EH (cell line): ENCODE measurements at places on chromosomes 1 and 21.

DNA sequence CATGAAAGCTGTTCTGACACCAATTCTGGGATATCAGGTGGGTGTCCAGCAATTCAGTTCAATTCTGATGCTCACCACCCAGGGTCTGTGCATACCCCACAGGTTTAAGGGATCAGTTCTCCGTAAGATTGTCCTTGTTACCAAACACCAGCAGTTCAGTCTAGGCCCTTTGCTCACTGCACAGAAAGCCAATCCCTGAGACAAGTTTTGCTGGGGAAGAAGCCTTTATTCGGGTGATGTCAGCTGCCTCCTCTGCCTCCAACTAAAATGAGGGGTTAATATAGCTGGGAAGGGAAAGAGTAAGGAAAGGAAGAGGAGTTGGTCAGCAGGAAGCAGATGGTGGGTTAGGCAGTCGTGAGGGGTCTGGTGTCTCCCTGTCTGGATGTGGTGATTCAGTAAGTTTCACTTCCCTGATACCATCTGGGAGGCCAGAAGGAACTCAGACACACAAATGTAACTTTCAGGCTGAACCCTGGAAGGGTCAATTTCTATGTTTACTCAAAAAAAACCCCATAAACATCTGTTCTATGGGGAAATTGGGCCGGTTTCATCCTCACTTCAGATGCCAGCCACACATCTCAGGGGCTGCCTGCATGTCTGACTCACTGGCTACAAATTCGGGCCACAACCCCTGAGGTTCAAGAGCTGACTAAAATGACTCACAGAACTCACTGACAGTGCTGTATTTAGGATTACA lies 83.3 kb upstream of the PGBD5 start:
- DNase-seq, result peak; percentile 83

GRCh38 chr1:63198871-63199394 lies 123.4 kb upstream of the FOXD3 start:
- DNase-seq, result no peak

DNA sequence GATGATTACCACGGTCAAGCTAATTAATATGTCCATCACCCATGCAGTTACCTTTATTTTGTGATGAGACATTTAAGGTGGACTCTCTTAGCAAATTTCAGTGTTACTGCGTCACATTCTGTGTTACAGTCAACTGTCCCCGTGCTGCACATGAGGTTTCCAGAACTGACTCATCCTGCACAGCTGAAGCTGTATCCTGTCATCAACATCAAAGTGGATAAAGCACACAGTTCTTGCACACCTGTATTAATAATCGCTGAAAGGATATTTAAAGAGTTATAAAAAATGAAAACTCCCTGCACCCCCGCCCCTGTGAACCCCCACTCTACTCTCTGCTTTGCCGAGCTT lies 3.4 kb upstream of the KRTAP10-5 start:
- no peak for DNase-seq

DNA sequence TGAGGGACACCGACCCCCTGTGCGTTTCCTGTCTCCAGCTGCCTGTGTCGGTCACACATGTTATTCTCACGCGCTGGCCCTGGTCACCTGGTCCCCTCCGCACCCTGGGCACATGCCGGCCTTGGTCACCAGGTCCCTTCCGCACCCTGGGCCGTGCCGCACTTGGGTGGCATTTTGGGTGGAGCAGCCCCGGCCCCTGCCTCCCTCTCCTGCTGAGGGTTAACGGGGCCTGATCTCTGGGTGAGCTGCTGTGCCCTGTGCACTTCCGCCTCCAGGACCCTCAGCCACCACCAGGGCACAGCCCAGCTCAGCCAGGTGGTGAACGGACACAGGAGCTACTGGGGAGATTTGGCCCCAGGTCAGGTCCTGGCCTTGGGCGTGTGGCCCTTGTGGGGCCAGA lies 26.6 kb downstream of the RRP1 start:
- no peak for DNase-seq

- no peak for DNase-seq
These were observed 6.7 kb downstream of the OR2T11 start for GRCh38 chr1:248627971-248628844.

DNA sequence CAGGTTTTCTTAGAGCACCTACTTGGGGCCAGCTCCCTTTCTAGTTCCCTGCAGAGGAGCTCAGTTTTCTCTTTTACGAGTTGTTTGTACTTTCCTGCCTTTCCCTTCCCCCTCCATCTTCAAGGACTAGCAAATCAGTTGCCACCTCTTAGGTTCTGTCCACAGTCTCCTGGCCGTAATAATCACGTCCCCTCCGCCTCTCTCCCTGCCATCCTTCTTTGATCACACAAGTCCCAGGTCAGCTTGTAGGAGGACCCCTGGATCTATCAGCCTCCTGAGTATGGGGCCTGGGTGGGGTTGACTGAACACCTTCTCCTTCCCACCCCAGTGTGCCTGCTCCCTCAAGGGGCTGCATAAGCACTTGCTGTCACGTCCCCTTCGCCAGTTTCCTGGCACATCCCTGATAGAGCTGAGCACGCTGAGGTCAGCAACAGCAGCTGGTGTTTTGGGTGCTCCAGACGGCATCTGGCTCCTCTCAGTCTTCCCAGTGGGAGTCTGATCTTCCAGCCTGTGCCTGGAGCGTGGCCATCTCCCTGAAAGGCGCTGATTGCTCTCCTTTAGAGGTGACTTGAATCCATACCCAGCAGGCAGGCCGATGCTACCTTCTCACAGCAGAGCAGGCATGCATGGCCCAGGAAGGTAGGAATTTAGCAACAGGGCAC lies 216.1 kb upstream of the TMEM51 start:
- no peak for DNase-seq

GRCh38 chr1:227883641-227884301 lies 64.0 kb downstream of the WNT9A start:
- no peak for DNase-seq

- no peak for DNase-seq
These were observed 21.2 kb downstream of the MACO1 start for GRCh38 chr1:25451908-25452307.

GRCh38 chr1:226937940-226938725 lies 2.0 kb upstream of the COQ8A start:
- DNase-seq, result no peak

DNA sequence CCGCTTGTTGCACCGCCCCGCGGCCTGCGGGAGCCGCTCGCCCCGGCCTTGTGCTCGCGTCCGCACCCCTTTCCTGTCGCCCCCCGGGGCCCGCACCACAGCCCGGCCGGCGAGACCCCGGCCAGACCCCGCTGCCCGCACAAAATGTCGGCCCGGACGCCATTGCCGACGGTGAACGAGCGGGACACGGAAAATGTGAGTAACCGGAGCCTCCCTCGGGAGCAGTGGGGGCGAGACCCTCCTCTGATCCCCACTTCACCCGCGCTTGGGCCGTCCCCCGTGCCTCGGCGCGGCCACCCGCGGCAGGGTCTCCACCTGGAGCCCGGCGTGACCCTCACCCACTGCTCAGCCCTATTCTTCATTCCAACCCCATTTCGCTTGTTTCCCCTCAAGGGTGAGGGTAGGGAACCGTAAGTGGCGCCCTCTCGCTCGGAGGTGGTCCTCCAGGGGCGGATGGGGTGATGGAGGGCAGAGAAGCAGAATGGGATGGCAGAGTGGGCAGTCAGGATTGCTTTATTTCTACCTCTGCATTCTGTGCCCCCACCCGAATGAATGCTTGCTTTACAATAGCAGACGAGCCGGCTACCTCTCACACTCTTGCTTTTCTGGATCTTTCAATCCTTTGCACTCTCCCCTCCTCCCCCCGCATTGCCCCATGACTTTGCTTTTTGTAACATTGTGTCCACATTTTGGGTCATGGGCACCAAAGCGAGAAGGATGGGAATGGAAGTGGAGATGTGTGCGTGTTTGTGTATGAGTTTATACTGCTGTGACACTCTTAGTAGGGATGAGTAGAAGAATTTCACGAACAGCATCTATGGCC lies 954 bp downstream of the MARK1 start:
- DNase-seq, result no peak

- peak; percentile 14 for DNase-seq
These were observed 605.7 kb downstream of the MATN1 start for GRCh38 chr1:30117685-30118084.

GRCh38 chr1:31476891-31477846 lies 64.2 kb downstream of the SERINC2 start:
- DNase-seq, result peak; percentile 48

DNA sequence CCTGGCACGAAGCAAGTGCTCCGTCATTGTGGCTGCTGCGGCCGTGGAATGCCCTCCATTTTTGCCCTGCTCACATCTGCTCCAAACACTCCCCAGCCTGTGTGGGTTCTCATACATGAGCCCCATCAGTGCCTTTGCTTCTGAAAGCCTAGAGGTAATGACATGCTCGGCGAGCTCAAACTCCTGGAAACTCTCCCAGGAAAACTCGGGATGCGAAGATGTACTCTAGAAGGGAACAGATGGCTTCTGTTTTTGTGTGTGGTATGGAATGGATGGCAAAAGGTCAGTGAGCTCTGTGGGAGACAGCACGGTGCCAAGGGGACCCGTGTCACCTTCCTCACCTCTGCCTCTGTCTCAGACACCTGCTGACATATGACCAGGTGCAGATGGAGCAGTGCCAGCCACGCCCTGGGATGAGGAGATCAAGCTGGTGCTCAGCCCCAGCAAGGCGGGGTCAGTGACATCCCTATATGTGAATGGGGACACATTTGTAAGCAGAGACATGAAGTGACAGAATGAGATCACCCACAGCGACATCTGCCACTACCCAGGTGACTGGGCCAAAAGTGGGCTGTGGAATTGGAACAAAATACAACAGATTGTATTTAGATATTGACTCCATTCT lies 84.1 kb upstream of the COX20 start:
- DNase-seq, result no peak

GRCh38 chr1:155305881-155306391 lies 2.7 kb upstream of the FDPS start:
- peak; percentile 73 for DNase-seq

DNA sequence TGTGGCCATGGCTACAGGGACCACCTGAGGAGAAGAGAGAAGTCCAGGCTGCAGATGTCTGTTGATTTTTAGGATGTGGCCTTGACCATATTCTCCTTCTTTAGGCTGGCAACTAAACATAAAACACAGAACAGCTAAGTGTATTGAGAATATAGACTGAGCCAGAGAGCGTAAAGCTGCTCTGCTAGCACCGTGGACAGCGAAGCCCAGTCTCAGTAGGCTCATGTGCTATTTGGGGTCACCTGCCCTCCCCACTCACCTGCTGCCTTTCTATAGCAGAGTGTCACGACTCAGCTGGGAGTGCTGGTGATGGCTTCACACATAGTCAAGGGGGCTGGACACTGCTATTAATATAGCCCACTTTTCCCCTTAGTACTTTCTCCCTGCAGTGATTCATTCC lies 278.5 kb downstream of the KCNH1 start:
- DNase-seq, result no peak

DNA sequence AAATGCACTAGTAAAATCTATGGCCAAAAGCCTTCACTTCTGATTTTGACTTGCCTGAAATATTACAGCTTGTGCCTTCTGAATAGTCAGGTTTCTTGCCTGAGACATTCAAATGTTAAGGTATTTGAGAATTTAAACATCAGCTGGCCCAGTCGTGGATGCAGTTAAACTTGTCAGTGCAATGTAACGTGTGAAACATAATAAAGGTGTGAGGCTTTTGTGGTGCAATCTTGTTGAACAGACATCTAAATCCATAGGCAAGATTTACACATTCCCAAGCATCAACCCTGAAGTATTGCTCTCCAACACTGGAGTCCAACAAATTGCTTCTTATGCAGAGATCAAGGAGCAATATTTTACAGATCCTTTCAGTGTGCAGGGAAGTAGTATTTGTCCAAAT lies 4.4 kb downstream of the CCN1 start:
- no peak for DNase-seq

DNA sequence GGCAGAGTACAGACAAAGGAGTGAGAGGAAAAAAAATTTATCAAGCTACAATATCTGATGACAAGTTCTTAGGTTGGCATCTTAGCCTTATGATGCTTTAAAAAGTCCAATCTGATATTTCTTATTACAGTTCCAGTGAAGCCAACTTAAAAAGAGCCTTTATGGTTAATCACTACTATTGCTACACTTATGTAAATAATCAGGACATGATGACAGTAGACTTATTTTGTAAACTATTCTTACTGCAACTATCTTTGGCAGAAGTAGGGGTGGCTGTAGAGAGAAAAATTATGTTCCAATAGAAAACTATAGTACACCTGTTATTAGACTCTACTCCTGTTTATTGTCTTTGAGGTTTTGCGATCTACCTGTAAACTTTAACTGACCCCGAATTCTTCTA lies 25.8 kb upstream of the NUF2 start:
- DNase-seq, result peak; percentile 7

DNA sequence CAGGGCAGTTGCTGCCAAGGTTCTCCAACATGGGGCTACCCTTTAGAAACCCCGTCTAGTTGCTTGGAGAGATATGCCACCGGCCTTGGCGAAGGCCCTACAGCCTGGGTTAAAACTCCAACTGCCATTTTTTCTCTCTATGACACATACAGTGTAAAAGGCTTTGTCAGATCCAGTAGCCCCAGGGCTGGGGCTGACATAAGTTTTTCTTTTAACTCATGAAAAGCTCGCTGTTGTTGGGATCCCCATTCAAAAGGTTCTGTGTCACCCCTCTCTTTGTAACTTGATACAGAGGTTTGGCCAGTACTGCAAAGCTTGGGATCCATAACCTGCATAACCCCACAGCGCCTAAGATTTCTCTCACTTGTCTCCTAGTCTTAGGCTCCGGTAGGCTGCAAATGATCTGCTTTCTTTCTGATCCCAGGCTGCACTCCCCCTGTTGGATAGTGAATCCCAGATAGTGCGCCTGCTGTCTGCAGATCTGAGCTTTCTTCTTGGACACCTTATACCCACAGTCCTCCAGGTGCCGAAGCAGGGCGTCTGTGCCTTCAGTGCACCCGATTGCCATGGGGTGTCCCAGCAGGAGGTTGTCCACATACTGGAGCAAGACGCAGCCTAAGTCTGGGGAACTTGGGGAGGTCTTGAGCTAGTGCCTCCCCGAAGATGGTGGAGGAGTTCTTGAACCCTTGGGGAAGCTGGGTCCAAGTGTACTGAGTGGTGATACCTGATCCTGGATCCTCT lies 406.2 kb downstream of the TGFB2 start:
- DNase-seq, result no peak

DNA sequence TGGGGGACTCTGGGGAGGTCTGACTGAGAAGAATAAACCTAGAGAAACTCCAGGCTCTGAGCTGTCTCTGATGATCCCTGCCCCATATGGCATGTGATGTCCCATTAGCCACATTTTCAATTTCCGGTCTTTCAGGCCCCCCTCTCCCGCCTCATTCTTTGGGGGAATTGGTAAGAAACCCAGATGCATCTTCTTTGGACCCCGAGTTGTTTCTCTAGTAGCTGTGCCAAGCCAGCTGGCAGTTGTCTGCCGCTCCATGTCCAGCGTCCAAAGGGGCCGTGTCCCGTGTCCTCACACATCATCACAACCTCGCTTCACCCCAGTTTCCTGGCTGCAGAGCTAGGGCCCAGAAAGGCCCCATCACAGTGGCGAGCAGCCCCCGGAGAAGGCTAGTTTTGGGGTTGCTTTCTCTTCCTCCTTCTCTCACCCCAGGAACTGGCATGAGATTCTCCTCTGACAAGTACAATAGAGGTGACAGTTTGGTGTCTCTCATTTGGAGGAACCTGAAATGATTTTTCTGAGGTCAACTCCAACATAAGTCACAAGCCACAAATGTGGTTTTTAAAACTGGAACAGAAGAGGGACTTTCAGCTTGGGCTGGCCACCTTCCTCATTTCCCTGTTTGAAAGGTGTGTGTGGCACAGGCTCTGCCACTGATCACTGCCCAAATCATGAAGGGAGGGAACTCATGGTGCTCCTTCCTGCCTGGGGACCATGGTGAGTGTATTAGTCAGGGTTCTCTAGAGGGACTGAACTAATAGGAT lies 6.4 kb upstream of the GPR157 start:
- DNase-seq, result no peak
